K562 (cell line): ENCODE measurements at places on chromosomes 11 and 22. TPM values are rescaled to one million over a fixed set of nuclear protein-coding genes. Genes with fewer than 3 reads are reported as not detected.
A peak's percentile ranks its signal among the peaks of the same experiment; 100 is the strongest.

Gene SEZ6L
- total RNA-seq = not detected in 2 replicates

Gene MMP13
- not detected in 2 replicates for total RNA-seq

Gene CYTH4
- total RNA-seq = 0.58 and 0.75 TPM in 2 replicates

DNA sequence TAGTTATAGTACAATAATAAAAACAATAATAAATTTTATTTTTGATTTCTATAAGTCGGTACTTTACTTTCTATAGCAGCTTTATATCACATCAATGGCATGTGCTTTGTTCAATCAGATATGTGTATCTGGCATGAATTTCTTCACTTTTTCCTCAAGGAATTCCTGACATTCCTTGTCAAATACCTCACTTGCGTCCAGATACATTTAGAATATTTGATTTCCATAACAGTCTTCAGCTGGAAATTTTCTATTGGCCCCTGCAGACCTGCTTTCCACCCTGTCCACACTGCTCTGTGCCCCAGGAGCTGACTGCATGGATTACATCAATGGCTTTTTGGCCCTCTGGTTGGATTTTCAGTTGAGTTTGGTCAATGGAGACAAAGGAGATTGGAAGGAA, 93.2 kb downstream of the FAR1 start:
- DNase-seq = no peak
- H3K27ac ChIP-seq = no peak overlapping the region
- no peaks in the 10 kb centered on the region for H3K36me3 ChIP-seq
- H3K27me3 ChIP-seq = no peaks in the 10 kb centered on the region
- H3K4me1 ChIP-seq = no peaks in the 10 kb centered on the region

DNA sequence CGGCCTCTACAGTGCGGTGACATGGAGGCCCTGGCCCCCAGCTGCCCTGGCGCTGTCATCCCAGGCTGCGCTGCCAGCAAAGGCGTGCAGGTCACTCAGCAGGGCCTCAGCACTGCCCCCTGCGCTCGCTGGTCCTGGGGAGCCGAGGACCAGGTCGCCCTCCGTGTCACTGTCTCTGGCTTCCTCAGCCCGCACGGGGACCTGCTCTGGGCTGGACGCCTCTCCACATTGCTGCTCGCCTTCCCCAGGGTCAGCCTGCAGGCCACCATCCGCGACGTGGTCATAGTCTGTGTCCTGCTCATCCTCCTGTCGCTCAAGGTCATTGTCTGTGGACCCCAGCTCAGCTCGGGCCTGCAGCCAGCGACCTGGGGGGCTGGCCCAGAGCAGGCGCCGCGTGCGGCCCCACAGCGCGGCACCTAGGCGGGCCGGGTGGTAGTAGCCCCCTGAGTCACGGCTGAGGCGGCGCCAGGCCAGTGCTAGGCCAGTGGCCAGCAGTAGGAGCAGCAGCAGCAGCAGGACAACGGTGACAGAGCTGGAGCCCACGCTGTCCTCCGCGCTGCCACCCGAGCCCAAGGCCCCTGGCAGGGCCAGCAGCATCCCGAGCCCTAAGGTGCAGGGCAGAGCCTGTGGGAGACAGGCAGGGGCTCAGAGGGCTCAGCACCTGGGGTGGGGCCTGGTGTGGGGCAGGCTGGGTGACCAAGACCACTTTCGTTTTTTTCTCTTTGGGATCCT, 1.6 kb downstream of the PTPRCAP start:
- peak overlapping the region; percentile 86 for H3K27ac ChIP-seq
- no peaks in the 10 kb centered on the region for H3K27me3 ChIP-seq

GRCh38 chr11:132024587-132025295, 654.3 kb downstream of the NTM start:
- no peak overlapping the region for H3K27ac ChIP-seq
- no peaks in the 10 kb centered on the region for H3K27me3 ChIP-seq
- no peak overlapping the region for H3K4me3 ChIP-seq

DNA sequence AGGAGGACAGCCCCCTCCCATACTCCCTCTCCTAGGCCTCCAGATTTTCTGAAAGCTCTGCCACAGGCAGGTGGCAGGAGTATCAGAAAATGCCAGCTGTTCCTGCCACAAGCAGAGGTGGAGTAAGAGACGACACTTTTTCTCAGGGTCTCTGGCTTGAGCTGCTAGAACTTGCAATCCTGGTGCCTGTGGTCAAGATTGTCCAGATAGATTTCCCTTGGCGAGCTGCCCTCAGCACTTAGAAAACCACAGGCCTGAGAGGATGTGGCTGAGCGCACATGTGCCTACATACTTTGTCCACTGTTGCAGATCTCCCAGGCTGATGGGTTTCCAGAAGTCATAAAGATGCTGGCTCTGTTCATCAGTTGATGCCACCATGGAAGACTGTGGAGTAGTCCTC, 65.7 kb upstream of the NAV2 start:
- no peaks in the 10 kb centered on the region for H3K4me1 ChIP-seq
- H3K36me3 ChIP-seq = no peaks in the 10 kb centered on the region
- peaks cover 3% of the 10 kb centered on the region; the same call in 1 of the 2 replicates for H3K27me3 ChIP-seq
- H3K4me3 ChIP-seq = no peak overlapping the region
- no peak overlapping the region for H3K27ac ChIP-seq
- DNase-seq = no peak

DNA sequence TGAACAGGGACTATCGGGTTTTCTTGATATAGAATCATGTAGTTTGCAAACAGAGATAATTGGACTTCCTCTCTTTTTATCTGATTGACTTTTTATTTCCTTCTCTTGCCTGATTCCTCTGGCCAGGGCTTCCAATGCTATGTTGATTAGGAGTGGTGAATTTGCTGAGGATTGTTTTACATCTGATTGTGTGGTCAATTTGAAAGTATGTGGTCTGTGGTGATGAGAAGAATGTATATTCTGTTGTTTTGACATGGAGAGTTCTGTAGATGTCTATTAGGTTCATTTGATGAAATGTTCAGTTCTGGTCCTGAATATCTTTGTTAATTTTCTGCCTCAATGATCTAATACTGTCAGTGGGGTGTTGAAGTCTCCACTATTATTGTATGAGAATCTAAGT, 713.2 kb upstream of the CCDC179 start:
- no peak for DNase-seq
- H3K4me3 ChIP-seq = no peak overlapping the region
- no peaks in the 10 kb centered on the region for H3K4me1 ChIP-seq
- no peaks in the 10 kb centered on the region for H3K27me3 ChIP-seq

DNA sequence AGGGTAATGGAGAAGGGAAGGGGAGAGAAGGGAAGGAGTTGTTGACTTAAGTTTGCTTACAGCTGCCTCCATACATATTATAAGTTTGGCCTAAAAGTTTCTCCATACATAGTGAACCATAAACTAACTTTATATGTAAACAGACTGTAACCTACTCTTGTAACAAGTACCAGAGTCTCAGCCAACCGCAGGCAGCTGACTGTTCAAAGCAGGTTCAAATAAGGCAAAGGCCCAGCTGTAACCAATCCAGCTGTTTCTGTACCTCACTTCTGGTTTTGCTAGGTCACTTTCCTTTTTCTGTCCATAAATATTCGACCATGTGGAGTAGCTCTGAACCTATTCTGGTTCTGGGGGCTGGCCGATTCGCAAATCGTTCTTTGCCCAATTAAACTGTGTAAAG, 591.2 kb downstream of the INSC start:
- no peak overlapping the region for H3K4me3 ChIP-seq
- no peaks in the 10 kb centered on the region for H3K36me3 ChIP-seq
- no peak for DNase-seq
- no peak overlapping the region for H3K27ac ChIP-seq
- no peaks in the 10 kb centered on the region for H3K4me1 ChIP-seq

DNA sequence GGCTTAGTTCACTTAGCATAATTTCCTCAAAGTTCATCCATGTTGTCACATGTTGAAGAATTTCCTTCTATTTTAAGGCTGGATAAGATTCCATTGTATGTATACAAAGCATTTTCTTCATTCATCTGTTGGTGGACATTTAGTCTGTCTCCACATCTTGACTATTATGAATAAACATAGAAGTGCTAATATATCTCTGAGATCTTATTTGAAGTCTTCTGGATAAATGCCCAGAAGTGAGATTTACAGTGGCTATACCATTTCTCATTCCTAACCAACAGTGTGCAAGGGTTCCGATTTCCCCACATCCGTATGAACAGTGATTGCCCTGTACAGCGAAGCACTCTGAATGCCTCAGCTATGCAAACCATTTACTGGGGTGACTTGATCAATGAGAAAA, 6.6 kb upstream of the ZFTA start:
- H3K36me3 ChIP-seq = no peaks in the 10 kb centered on the region
- no peak overlapping the region for H3K4me3 ChIP-seq
- H3K27ac ChIP-seq = no peak overlapping the region
- DNase-seq = no peak

- no peak for DNase-seq
- peaks cover 25% of the 10 kb centered on the region for H3K27me3 ChIP-seq
- H3K4me3 ChIP-seq = no peak overlapping the region
Measured at GRCh38 chr11:2516276-2517015, 71.6 kb downstream of the KCNQ1 start.

- H3K4me1 ChIP-seq = no peaks in the 10 kb centered on the region
- H3K27ac ChIP-seq = no peak overlapping the region
- no peaks in the 10 kb centered on the region for H3K36me3 ChIP-seq
- peaks cover 51% of the 10 kb centered on the region for H3K27me3 ChIP-seq
Measured at GRCh38 chr11:120914601-120915000, 109.3 kb upstream of the TBCEL start.

DNA sequence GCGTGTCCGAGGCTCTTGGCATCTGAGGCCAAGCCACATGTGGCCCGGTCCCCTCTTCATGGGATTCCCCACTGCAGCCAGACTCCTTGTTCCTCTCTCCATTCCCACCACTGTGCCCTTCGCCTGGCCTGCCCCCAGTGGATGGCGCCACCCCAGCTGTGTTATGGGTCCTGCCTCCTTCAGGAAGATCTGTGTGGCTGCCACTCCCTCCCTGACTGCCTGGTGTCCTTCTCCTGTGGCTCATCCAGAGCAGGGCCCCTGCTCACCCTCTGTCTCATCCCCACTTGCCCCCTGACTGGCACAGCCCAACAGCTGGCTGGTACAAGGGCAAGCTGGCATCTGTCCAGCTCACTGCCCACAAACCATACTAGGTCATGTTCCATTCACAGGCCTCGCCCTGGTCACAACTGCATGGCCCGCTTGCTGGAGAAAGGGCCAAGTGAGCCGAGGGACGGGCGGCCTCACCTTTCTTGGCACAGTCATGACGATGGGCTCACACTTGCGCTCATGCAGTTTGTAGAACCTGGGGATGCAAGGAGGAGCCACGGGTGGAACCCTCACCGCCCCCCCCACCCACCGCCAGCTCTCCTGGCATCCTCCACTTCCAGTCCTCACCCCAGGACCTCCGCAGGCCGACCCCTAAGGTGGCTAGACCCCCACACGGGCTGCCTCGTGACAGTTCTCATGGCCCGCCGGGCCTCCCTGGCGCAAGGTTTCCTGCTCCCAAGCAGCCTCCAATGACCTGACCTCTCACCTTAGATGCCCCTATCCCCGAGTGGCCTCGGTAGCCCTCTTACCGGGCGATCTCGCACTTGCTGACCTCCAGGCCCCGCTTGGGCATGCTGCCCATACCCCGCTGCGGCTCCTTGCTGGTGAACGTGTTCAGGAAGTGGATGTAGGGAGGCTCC, 2.1 kb upstream of the PTPRCAP start:
- DNase-seq = no peak
- no peak overlapping the region for H3K4me3 ChIP-seq
- 0 out of 3 replicates have a peak overlapping the region, but pooled peaks have one; percentile 28 for H3K27ac ChIP-seq
- H3K27me3 ChIP-seq = no peaks in the 10 kb centered on the region

DNA sequence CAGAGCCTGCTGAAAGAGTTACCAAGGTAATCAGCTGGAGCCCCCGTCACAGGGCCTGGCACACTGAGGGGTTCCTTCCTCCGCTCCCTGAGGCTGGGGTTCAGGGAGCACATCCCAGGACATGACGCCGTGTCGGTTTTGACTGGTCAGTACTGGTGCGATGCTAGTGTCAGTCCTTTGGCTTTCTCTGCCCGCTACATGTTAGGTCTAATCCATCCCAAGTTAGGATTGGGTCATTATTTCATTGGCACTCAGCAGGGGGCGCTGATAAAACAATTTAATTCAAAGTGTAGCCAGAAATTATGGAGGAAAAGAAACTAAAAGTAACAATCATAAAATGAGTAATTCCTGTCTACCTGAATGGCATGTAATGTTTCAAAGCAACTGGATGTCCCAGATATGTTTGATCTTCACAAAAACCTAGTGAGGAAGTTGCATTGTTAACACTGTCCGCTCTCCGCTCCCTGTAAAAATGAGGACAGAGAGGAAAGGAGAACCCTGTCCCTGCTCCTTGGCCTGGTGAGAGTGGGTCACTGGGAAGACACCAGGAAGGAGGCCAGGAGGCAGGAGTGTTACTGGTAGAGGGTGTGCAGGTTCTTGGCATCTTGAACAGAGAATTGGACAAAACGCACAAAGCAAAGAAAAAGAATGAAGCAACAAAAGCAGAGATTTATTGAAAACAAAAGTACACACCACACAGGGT, 27.1 kb downstream of the TSKU start:
- H3K27ac ChIP-seq = no peak overlapping the region
- no peaks in the 10 kb centered on the region for H3K27me3 ChIP-seq
- H3K36me3 ChIP-seq = no peaks in the 10 kb centered on the region
- peaks cover 17% of the 10 kb centered on the region for H3K4me1 ChIP-seq
- H3K4me3 ChIP-seq = no peak overlapping the region

GRCh38 chr22:19499880-19500242, 20.1 kb downstream of the CDC45 start:
- no peaks in the 10 kb centered on the region for H3K4me1 ChIP-seq
- H3K27ac ChIP-seq = no peak overlapping the region
- H3K4me3 ChIP-seq = no peak overlapping the region

GRCh38 chr22:23094260-23094659, 23.9 kb downstream of the GNAZ start:
- H3K4me3 ChIP-seq = no peak overlapping the region
- peaks cover 100% of the 10 kb centered on the region for H3K27me3 ChIP-seq
- H3K36me3 ChIP-seq = no peaks in the 10 kb centered on the region

GRCh38 chr22:42389143-42389542, 43.1 kb downstream of the NFAM1 start:
- H3K4me1 ChIP-seq = peaks cover 4% of the 10 kb centered on the region
- H3K4me3 ChIP-seq = no peak overlapping the region
- no peak overlapping the region for H3K27ac ChIP-seq
- no peak for DNase-seq
- no peaks in the 10 kb centered on the region for H3K27me3 ChIP-seq

DNA sequence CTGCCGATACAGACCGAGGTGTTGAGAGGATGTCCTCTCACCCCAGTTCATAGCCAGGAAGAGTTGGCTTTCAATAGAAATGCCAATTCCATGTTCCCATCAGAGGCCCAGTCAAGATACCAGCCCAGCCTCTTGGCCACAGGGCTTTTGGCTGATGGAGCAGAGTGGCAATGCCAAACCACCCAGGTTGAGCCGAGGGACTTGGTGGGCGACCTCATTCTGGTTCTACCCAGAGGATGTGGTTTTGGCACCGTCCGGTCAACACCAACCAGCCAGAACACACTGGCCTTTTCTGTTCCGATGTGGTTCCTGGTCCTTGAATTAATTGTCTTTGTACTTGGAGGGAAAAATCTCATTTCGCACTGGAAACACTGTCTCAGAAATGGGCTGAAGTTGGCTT, 60.5 kb downstream of the COMMD9 start:
- no peak overlapping the region for H3K4me3 ChIP-seq
- H3K27me3 ChIP-seq = peaks cover 13% of the 10 kb centered on the region; the same call in 1 of the 2 replicates
- H3K36me3 ChIP-seq = no peaks in the 10 kb centered on the region
- DNase-seq = no peak
- no peaks in the 10 kb centered on the region for H3K4me1 ChIP-seq
